ENCODE measurements at places on chromosomes 12 and 14.

DNA sequence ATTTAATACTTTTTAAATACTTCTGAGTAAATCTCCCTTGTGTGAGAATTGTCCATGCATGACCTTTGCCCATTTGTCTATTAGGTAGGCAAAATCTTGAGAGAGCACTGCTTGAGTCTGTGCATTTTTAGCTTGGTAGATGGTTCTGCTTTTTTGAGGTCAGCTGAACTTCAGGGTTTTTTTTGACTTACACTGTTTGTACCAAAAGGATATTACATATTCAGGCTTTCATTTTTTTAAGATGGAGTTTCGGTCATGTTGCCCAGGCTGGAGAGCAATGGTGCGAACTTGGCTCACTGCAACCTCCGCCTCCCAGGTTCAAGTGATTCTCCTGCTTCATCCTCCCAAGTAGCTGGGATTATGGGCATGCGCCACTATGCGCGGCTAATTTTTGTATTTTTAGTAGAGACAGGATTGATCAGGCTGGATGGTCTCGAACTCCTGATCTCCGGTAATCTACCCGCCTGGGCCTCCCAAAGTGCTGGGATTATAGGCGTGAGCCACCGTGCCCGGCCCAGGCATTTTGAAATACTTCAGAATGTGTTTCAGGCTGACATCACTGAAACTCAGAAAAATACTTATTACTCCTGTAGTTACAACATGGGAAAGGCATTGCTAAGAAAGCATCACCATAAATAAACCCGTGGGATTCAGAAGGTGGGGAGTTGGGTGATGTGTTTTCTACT lies 11.1 kb downstream of the RASSF3 start:
- DNase-seq: peak; percentile 50

GRCh38 chr12:97573901-97574300 lies 111.3 kb downstream of the RMST start:
- DNase-seq: no peak

DNA sequence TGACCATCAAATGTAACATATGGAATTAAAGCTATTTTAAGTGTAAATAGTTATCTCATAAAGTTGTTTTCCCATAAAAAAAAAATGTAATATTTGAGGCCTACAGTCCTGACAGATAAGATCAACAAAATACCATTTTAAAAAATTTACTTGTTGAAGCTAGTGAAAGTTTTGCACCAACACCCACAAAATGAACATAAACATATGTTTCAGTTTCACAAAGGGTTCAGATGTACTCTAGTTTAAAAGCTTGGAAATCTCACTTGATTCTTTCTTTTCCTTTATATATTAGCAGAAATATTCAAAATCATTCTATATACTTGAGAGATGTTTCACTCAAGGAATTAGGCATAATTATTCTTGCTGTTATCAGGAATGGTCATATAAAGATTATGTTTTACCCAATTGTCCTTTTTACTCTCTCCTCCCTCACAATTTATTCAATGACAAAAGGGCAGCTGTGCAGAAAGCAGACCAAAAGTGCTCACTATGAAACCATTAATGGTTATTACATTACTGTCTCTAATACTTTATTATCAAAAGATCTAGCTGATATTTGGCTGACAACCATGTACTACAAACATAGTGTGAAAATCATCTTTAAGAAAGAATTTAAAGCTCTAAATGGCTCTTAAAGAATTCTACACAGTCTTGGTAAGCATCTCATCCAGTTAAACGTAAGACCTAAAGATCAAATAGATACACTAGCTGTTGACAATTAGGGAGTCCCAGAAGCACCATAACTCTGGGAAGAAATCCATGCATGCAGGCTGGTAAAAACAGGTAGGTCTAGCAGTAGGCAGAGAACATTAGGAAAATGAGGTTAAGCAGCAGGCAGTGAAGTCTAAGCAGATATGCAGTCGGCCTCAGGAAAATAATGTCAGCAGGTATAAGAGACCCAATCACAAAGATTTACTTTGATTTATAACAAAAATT lies 28.8 kb downstream of the KIF21A start:
- no peak for DNase-seq

DNA sequence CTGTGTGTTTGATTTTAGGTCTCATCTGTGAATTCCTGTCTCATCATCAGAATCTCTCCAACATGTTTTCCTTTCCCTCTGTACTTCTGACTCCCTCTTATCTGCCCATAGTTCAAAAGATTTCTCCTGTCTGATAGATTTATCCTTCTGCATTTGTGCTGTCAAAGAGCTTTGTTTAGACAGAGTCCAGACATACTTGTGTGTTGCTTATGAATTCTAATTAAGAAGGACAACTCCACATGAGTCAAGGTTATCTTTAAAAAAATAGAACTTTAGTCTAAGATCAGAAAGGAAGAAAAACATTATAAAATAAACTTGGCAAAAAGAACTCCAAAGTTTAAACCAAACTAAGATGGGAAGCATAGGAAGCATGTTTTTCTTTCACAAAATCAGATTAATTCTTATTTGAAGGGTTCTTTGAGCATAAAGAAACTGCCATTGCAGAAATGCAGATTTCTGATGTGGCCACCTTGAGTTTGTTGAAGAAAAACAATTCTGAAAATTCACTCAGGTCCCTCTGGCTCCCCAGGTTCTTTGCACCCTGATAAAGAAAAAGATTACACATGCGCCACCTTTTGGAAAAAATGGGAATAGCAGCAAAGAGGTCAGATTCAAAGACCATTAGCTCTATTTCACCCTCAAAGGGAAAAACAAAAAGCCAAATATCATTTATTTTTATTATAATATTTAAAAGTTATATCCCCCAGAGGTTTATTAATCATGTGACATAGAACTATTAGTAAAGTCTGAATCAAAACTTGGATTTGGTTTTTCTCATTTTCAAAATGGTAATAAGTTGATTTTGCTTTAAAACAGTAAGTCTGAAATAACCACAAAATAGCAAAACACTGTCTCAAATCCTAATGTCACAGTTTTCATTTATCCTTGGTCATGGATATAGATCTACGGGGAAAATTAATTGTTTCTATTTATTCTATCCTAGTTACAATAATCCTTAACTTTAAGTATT lies 143.7 kb upstream of the DCN start:
- peak; percentile 34 for DNase-seq

GRCh38 chr12:39846304-39846703 lies 226.7 kb upstream of the ABCD2 start:
- DNase-seq: peak; percentile 70

DNA sequence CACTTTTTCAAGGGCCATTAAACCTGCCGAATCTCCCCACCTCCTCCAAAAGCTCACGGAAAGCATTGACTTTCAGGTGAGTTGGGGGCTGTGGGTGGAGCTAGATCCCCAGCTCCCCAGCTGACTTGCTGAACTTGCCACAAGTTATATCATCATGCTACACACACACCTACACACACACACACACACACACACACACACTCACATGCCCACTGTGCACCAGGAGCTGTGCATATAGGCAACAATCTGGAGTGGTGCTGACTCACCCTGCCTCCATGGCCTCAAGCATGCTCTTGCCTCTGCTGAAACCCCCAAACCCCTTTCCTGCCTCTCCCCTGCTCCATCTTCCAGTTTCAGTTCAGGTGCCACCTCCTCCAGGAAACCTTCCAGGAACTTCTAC lies 26.1 kb downstream of the SERPINA3 start:
- no peak for DNase-seq

DNA sequence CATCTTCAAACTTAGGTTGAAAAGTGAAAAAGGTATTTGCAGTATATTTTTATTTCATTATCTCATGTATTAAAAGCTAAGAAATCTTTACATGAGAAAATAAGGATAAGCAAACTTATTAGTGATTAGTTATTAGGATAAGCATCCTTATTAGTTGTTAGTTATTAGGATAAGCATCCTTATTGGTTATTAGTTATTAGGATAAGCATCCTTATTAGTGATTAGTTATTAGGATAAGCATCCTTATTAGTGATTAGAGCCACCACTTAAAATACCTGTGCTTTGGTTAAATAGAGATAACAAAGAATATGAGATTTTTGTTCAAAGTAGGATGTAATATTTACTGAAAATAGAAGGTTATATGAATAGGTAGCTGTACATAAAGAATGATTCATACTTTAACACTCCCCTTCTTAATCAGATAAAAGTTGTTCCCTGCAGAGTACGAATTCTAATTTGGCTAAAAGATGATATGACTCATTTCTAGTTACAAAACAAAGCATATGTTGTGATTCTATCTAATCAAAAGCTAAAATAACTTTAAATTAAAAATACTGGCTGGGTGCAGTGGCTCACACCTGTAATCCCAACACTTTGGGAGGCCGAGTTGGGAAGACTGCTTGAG lies 56.4 kb downstream of the KDM5A start:
- DNase-seq: no peak

DNA sequence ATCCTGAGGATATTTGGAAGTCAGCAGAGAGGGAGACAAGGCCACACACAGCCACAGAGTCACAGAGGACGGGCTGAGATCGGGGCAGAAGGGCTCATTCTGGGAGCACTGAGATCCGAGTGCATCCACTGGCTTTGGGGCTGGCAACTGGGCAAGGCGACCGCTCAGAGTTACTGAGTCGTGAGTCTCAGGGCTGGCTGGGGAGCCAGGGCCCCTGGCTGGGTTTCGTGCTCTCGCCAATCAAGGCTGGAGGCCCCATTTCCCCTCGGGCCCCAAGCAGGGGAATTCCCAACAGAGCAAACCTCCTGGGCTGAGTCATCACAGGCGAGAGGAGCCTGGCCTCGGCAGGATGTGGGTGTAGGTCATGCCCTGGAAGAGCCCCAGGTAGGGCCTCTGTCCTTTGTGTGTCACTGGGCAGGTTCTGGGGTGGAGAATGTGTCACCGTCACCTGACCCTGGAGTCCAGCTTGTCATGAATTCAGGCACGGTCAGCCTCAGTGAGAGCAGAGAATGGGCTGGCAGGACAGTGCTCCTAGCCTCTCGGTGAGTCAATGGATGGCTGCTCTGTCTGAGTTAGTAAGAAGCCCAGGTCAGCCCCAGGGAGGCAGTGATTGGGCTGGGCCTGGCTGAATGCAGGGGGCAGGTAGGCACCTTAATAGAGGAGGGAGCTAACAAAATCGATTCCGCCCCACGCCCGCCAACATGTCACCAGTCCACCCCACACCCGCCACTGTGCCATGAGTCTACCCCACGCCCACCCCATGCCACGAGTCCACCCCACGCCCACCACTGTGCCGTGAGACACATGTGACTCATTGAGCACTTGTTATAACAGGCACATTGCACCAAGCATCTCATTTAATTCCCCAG lies 16.9 kb downstream of the ASB2 start:
- peak; percentile 54 for DNase-seq

DNA sequence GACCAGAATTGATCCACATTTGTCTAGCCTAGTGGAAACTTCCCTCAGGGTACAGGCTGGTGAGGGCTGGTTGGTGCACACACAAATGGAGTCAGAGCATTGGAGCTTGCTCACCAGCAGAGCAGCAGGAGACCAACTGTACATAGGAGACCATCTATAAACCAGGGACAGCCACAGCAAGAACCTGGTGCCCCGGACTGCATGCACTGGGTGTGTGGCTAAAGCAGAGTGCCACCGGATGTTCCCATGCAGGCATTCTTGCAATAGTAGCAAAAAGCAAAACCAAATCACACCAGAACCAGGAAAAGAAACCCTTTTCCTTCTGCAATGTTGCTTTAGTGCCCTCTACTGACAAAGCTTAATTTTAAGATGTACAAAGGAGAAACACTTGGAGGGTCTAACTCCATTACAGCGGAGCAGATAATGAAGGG lies 136.4 kb downstream of the MDGA2 start:
- peak; percentile 6 for DNase-seq

DNA sequence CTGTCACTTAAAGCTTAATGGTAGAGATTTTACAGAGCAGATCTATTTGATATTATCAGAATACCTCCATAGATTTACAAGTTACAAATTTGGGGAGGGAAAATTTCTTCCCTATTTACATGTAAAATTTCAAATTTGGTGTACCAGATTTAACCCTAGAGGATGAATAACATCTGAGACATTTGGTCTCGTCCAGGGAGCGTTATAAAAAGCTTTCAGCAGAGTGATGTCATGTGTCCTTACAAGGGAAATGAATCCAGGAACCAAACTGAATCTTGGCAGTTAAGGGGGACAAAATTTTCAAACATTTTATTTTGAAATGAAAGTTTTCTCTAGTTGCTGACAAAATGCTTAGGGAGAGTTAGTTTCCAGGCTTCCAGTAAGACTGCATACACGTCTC lies 4.5 kb upstream of the CDK17 start:
- no peak for DNase-seq
